Progenitor cell of endocrine pancreas (in vitro differentiated cells): ENCODE measurements at places on chromosomes 5 and 9. TPM values are rescaled to one million over a fixed set of nuclear protein-coding genes. Genes with fewer than 3 reads are reported as not detected.

The IQGAP2 gene
- 16.7 and 17.2 TPM in 2 replicates for total RNA-seq

The RGMB gene
- 20.4 and 24.4 TPM in 2 replicates for total RNA-seq

DNA sequence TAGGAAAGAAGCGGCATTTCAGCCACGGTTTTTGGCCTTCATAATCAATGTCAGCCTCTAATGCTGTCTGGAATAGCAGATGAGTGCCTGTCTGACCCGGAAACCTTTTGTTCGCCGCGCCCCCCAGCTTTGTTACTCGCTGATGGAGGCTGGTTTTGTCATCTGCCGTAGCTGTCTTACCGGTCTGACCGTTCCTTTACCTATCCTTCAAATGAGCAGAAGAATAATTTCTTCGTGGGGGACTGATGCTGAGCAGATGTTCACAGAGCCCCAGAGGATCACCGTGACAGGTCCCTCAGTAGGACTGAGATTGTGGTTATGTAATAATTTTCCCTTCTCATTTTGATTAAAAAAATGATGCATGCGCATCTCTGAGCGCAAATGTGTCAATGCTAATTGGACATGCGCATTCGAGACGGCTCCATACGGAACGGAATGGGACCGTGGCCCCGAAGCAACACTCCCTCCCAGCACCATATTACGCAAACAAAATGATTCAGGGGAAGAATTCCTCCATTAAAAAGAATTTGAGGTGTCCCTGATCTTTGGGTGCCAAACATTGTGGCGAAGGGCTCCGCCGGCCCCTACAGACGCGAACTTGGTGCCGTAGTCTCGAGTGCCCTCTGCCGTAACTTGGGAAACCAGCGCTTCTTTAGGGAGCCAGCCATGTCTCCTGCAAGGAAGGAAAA lies 27.6 kb downstream of the TLX3 start:
- no peaks in the 10 kb centered on the region for H3K36me3 ChIP-seq
- peak overlapping the region; percentile 21 for H3K4me3 ChIP-seq
- peaks cover 6% of the 10 kb centered on the region for H3K4me1 ChIP-seq
- H3K27ac ChIP-seq: no peak overlapping the region

DNA sequence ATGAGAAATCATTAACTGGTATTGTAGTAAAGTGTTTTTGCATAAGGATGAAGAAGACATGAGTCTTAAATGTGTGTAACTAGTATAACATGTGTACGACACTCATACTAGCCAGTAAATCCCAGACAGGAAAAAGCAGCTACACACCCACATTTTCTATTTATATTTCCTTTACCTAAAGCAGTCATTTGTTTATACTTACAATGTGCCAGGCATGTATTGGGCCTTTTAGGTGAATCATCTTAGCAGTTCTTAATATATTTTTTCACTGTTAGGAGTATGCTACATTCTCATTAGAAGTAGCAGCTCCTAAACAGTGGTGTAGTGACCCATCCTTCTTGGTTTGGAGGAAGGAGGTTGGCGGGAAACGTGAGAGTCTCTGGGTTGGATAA lies 55.8 kb upstream of the TMC1 start:
- H3K27ac ChIP-seq: no peak overlapping the region
- no peak overlapping the region for H3K4me3 ChIP-seq
- DNase-seq: no peak
- no peaks in the 10 kb centered on the region for H3K27me3 ChIP-seq

GRCh38 chr5:54388409-54388808 lies 67.1 kb upstream of the HSPB3 start:
- no peaks in the 10 kb centered on the region for H3K27me3 ChIP-seq
- no peak for DNase-seq
- H3K36me3 ChIP-seq: no peaks in the 10 kb centered on the region
- no peak overlapping the region for H3K4me3 ChIP-seq
- H3K27ac ChIP-seq: no peak overlapping the region

GRCh38 chr5:373710-374602 lies 52.4 kb downstream of the AHRR start:
- H3K4me3 ChIP-seq: peak overlapping the region; percentile 45
- peak; percentile 20 for DNase-seq
- peaks cover 44% of the 10 kb centered on the region for H3K27me3 ChIP-seq
- no peak overlapping the region for H3K27ac ChIP-seq

- DNase-seq: no peak
- no peaks in the 10 kb centered on the region for H3K36me3 ChIP-seq
These were observed 15.6 kb downstream of the FOXI1 start for GRCh38 chr5:170121321-170121720.

GRCh38 chr9:94794476-94795167 lies 68.1 kb downstream of the AOPEP start:
- H3K27ac ChIP-seq: no peak overlapping the region
- peaks cover 24% of the 10 kb centered on the region for H3K36me3 ChIP-seq
- H3K4me3 ChIP-seq: no peak overlapping the region
- no peak for DNase-seq
- H3K27me3 ChIP-seq: no peaks in the 10 kb centered on the region
- peaks cover 10% of the 10 kb centered on the region for H3K4me1 ChIP-seq

GRCh38 chr5:116976767-116977166 lies 402.1 kb upstream of the SEMA6A start:
- no peak for DNase-seq
- no peak overlapping the region for H3K27ac ChIP-seq
- no peaks in the 10 kb centered on the region for H3K36me3 ChIP-seq

DNA sequence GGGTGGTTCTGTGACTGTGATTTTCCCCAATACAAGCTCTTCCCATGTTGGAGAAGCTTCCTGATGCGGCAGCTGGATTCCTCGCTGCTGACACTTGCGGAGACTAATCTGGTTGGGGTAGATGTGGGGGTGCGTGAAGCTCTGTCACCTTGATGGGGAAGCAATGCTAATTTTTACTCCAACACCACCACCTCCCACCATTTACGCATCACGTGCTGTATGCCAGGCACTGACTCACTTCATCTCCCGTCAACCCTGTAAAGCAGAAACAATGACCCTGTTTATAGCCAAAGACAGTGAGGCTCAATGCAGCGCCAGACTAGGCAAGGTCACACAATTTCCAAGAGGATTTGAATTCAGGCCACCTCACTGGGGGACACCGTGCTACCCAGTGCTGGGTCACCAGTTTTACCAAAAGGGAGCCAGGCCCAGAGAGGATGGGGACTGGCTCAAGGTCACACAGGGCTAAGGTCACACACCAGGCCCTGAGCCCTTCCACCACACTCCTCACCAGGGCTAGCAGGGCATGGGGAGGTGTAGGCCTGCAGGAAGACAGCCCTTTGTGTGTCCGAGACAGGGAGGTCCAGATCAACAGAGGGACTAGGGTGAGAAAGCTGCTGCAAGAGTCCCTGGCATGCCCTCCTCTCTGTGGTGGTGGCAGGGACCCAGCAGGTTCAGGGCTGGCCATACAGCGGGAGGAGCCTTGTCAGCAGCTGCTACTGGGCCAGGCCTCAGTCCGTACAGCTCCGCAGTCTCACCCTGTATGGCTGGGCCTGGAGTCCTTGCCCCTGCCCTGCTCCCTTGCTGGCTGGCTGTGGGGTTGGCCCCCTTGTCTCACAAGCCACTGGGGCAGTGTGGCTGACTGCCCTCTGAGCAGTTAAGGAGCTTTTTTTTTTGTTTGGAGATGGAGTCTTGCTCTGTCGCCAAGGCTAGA lies 3.3 kb downstream of the STKLD1 start:
- no peaks in the 10 kb centered on the region for H3K27me3 ChIP-seq
- H3K4me1 ChIP-seq: peaks cover 6% of the 10 kb centered on the region
- H3K36me3 ChIP-seq: no peaks in the 10 kb centered on the region
- no peak overlapping the region for H3K27ac ChIP-seq
- no peak overlapping the region for H3K4me3 ChIP-seq

DNA sequence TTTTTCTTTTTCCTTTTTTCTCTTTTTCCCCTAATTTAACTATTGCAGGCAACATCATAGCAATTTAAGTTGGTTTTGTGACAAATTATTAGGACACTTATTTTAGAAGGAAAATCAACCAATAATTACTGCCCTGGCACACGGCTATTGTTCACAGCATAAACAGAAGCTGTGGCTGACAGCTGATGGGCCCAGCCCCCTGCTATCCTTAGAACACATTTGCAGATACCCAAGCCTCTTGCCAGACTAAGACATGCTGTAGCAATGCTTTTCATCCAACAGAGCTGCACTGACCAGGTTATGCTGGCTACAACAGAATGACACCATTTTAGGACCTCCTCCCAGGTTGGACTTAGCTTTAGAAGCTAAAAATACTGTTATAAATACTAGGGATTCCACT lies 852.7 kb upstream of the DMAC1 start:
- H3K4me1 ChIP-seq: no peaks in the 10 kb centered on the region
- H3K36me3 ChIP-seq: no peaks in the 10 kb centered on the region
- no peak overlapping the region for H3K27ac ChIP-seq
- DNase-seq: no peak
- H3K27me3 ChIP-seq: no peaks in the 10 kb centered on the region
